ENCODE measurements at places on chromosomes 3 and 15.

DNA sequence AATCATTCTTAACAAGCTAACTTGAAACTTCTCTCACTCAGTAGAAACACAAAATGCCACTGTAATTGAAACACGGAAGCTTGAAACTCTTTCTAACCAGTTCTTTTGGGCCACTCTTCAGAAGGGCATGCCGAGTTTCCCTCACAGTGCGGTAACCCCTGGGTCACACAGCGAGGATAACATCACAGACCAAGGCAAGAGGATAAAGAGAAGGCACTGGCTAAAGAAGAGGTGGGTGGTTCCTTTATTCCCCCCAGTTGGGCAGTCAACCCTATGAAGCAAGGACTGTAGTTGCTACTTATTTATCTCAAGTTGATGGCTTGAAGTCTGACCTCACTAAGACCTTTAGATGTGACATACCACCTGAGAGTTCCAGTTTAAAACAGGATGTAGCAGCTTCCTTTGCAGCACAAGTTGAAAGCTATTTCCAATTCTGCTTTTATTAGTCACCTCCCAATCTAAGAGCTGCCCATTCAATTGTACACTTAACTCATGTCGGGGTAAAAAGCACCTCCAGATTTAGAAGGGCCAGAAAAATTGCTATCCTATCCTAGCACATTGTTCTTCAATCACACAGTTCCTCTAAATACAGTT is 272.4 kb downstream of the TIGIT start:
- no peak for DNase-seq

DNA sequence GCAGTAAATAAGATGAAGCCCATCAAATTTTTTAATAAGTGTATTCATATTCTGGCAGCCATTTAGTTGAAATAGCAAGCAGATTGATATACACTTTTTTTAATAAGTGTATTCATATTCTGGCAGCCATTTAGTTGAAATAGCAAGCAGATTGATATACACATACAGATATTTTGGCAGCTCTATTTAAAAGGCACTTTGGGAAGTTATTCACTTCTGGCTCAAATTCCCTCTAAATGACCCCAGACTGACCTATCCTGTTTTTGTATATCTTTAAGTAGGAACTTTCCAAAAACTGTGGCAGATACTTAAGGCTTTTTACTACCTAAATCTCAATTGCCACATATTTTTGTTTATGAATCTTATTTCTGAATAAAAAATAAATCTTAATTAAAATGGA is 122.3 kb downstream of the PLD1 start:
- no peak for DNase-seq

DNA sequence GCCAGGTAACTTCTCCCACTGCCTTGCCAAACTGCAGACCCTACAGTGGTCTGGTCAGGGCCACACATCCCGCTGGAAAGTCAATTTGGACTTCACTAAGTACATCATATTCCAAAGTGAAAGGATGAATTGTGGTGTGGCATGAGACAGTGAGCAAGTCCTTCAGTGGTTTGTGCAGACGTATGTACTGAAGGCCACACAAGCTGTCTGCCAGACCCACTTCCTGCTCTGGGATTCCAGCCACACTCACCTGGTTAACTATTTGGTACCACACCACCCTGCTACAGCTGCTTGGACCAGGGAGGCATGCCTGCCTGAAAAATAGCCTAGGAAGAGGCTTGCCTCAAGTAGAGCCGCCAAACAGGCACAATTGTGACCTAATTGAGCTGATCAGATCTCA is 94.1 kb upstream of the STRIT1 start:
- no peak for DNase-seq

DNA sequence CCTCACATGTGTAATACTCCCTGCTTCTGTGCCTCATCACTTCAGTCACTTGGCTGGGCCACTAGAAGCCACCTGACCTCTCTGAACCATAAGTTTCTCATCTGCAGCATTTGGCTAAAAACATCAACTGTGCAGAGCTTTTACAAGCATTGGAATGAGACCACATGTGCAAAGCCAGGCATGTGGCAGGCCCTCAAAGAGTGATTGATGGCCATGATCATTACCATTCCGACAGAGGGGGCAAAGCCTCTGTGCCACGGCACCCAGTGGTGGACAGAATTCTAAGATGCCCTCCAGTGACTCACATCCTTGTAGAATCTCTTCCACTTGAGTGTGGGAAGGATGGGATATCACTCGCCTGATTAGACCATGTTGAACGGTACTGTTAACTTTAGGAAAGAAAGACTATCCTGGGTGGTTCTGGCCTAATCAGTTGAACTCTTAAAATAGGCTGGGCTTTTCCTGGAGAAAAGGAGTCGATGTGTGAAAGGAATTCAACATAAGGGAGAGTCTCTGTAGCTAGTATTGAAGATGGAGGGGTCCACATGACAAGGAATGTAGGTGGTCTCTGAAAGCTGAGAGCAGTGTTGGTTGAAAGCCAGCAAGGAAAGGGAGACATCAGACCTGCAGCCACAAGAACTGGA is 13.5 kb downstream of the CDCP1 start:
- no peak for DNase-seq

DNA sequence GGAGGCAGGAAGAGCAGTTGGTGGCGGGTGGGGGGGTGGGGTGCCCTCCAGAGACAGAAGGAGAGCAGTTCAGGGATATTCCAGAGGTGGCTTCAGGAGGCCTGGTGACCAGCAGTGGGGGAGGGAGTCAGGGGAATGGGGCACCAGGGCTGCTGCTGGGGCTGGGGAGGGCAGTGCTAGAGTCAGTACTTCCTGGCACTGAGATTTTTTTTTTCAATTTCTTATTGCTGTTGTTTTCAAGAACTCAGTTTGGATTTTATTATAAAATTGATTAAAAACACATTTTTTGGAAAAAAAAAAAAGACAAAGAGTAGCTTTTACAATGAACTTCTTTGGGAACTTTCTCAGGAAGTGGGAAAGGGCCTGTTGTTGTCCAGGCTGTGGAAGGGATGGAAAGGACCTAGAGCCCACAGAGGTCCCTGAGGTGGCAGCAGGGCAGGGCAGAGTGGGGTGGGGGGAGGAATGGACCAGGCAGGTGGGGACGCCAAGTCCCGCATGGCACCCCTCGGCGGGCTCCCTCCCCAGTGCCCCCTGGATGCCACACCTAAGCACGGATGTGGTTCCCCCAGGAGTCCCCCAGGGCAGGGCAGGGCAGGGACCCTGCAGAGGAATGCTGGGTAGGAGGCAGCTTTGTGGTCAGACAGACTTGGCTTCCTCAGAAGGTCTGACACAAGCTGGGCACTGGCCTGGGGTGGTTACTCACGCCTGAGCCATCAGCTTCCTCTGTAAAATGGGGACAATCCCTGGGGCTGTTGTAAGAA is 8.5 kb upstream of the ANPEP start:
- no peak for DNase-seq

DNA sequence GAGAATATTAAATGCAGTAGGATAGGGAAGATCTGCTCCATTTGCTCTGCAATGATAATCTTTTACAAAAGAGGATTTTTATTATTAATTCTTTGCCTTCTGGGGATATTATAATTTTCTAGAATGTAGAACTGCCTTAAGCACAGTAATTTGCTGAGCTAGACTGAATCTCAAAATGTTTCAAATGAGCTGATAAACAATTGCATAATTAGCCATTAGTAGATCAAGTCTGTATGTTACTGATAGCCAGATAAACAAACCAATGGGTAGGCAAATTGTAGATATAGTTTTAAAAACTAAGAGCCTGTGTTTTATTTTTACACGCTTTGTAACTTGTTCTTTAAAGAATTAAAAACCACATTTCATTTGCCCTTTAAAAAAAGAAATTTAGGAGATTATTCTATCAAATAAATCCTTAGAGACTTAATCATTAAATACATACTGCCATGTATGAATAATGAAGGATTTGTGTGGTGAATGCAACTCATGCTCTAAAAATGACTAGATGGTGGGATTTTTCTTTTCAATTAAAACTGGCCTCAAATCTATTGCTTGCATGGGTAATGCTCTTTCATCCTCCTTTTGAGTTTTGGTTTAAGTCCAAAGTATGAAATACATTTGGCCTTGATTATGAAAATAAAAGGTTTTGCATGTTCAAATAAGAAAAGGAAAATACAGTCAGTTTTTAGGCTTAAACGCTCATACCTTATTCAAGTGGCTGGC is 32.6 kb upstream of the NANOGP8 start:
- no peak for DNase-seq

DNA sequence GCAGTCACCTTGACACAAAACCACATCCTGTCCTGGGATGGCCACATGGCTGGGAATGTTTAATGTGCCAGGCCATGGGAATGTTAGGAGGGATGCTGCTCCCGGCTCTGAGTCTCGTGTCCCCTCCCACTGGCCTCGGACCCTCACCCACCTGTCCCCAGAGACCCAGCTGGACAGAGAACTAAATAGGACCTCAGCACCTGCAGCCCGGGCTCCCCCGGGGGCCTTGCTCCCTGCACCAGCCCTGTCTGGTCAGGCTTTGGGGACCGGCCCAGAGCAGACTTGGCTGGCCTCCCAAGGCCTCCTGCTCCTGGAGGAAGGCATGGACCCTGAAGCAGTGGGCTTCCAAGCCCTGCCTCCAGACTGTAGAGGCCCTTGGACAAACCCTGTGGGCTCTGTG is 100.0 kb upstream of the IQSEC1 start:
- no peak for DNase-seq

- no peak for DNase-seq
These were observed 30.1 kb downstream of the BOC start for GRCh38 chr3:113241292-113242095.

DNA sequence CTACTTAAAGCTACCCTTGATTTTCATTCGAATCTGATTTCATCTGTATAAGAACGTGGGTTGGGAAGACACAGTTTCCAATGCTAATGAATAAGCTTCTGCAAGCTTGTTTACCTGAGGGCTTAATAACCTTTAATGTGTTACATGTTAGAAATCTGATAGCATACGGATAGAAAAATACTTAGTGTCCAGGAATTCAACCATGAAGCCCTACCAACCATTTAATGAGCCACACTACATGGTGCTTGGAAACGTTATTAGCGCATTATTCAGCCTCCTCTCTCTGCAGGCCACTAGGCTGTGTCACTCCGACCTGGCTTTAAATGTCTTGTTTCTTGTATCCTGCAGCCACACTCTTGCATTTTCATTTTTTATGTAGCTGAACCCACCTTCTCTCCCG is 1.6 kb downstream of the FAM81A start:
- no peak for DNase-seq

DNA sequence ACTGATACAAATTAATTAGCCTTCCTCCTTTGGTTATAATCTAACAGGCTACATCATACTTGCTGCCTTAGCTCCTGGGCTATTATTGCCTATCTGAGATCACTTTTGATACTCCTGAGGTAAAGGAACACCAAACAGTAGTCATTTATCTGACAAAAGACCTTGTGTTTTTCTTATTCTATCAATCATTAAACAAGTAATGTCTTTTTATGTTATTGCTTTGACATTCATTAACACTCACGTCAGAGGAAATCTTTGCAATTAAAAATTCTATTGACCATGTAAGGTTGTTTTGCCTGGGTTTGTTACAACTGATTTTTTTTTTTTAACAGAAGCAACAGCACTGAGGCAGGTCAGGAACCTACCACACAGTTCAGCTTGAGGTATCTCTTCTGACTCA is 366.3 kb downstream of the MECOM start:
- no peak for DNase-seq

- no peak for DNase-seq
These were observed 610 bp downstream of the LIPC start for GRCh38 chr15:58432401-58432800.

DNA sequence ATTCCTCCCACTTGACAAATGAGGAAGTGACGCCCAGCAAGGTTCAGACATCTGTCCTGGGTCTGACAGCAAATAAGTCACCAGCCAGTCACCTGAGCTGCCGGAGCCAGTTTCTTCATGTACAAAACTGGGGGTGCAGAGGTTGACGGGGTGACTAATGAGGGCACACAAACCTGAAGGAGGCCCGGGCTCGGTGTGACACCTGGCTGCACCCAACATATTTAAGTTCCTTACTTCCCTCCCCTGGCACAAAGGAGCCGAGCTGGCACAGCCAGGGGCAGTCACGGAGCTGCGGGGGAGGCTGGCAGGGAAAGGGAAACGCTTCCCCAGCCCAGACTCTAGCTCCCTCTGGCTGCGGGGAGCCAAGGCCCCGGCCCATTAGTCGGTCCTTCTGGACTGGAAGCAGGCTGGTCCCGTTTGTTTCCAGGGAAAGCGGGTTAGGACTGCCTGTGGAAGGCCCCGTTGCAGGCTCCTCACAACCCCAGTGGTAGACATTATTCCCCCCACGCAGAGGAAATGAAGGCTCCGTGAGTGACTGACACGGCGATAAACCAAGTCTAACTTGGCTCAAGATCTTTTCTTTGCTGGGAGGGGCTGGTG is 2.3 kb downstream of the FBXL22 start:
- no peak for DNase-seq

GRCh38 chr3:65596571-65597225 is 442.0 kb downstream of the MAGI1 start:
- DNase-seq = no peak

Measured in H54 (cell line).